ENCODE measurements at places on chromosomes 4 and X.

GRCh38 chrX:9729171-9729885 lies 36.3 kb downstream of the GPR143 start:
- peak; percentile 52 for DNase-seq

GRCh38 chrX:2351999-2352995 lies 148.5 kb downstream of the DHRSX start:
- peak; percentile 84 for DNase-seq

DNA sequence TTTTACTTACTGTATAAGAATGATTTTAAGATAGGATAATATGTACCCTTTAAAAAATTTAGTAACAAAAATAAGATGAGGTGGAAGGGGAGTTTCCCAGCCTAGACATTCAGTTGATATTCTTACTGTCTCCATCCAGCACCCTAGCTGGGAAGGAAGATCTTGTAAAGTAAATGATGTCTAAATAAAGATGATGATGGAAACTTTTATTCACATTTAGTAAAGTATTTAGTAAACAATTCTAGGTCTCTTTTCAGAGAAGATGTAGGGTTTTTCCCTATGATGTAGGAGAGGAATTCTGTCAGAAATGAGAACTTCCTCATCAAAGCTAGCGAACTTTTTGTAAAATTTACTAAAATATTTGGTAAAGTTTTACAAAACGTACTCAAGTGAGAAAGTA lies 136.8 kb downstream of the RAPGEF2 start:
- DNase-seq: no peak

DNA sequence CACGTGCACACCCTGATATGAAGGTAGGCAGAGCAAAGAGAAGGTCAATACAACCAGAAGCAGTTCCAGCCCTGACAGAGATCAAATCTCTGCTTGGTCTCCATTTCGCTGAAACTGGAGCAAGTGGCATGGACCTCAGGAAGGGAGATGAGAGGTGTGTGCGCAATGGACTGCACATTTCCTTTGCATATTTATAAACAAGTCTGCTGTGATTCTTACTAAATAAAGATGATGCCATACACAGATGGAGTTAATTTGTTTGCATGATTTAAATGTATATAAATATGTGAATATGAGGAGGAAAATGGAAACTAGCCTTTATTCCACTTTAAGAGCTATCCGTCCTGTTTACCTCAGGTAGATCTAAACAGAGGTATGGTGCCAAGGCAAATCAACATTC lies 2.1 kb upstream of the SCRG1 start:
- DNase-seq: no peak

DNA sequence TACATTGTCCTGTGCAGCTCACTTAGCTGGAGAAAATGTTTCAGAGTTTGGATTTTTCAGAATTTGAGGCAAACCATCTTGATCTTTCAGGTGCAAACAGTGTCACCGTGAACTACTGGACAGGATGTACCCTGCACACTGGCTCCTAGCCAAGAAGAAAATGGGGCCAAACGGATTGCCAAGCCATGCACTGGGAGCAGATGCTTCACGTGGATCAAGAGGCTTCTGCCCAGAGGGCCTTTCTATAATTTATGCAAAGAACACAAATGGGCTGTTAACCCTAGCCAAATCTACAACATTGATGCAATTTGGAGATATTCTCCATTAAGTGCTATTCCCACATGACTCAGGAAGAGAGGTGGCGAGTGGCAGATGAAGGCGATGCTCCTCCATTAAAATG lies 46.9 kb upstream of the ATP8A1 start:
- no peak for DNase-seq

DNA sequence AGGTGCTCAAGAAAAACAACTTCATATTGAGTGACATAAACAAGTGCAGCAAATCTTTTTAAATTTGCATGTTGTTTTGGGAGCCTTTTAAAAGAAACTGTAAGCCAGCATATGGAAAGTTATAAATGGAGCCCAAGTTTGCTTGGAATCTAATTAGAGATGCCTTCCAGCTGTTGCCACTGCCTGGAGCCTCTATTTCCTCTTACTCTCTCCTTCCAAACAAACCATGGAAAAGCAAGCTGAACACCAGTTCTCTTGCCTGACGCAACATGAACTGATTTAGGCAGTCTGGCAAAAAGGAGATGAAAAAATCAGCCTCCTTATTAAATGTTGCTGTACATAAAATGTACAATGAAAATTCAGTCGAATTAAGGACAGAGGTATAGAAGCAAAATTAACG lies 21.5 kb downstream of the ARSJ start:
- no peak for DNase-seq

- DNase-seq: peak; percentile 21
These were observed 454.9 kb downstream of the CCSER1 start for GRCh38 chr4:90582087-90582486.

GRCh38 chr4:26237916-26238315 lies 82.9 kb upstream of the RBPJ start:
- DNase-seq: no peak

DNA sequence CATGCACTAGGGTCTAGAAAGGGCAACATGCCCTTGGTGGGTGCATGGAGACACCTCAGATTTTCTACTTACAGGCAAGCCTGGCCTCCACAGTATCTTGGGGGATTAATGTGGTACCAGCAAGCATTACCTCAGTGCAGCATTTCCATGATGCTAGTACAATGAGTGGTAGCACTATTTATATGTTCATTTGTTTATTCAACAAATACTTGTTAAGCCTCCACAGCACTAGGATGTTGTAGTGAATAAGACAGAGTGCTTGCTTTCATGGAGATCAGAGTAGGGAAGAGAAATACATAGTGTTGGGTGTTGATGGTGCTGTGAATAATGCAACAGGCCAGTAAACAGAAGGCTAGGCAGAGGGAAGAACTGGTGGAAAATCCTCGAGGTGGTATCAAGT lies 133.4 kb downstream of the KLHL8 start:
- no peak for DNase-seq

DNA sequence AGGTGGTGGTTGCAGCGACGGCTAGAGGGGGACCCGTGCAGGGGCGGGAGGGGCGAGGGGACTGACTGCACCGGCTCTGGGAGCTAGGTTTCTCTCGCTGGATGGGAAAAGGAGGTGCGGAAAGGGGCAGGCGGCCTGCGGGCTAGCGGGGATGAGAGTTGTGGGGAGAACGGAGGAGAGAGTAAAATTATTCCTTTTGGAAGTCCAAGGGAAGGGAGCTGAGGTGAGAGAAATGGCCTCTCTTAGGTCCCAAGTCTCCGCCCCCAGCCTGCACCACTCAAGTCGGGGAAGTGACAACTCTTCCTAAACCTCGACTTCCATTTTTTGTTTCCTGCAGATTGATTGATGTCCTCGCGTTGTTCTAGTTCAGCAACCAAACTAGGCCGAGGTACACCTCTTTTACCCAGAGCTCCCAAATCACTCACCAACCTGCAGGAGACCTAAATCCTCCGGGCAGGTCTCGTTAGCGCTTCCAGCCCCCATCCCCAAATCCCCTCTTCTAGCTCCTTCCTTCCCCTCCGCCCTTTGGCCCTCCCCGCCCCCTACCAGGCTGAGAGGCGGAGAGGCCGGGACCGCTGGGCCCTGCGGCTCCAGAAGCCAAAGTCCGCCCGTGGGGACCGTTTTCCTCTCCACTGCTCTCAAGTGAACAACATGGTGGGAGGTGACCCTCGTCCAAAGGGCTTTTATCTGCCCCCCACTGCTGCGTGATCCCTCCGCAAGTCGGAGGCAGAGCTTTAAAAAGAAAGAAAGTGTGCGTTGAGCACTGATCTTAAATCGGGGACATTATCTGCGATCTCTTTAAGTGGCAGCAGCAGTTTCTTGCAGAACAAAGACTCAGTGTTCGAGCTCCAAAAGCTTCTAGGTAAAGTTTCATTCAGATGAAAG lies 7.3 kb downstream of the PITX2 start:
- DNase-seq: no peak

DNA sequence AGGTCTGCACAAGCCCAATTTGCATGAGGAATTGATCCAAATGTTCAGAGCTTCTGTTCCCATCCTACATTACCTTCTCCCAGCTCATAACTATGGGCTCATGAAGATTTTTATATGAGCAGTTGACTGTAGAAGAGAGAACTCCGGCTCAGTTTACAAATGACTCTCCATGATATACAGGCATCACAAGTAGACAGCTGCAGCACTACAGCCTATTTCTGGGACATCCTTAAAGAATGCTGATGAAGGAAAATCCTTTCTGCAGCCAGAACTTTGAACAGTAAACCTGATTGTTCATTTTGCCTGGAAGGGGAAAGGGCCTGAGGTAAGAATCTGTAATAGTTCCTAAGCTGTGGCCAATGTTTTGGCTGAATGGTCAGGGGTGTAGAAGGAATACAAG lies 174.1 kb upstream of the CXCL13 start:
- DNase-seq: no peak

GRCh38 chr4:95466791-95467190 lies 82.0 kb downstream of the UNC5C start:
- peak; percentile 13 for DNase-seq

DNA sequence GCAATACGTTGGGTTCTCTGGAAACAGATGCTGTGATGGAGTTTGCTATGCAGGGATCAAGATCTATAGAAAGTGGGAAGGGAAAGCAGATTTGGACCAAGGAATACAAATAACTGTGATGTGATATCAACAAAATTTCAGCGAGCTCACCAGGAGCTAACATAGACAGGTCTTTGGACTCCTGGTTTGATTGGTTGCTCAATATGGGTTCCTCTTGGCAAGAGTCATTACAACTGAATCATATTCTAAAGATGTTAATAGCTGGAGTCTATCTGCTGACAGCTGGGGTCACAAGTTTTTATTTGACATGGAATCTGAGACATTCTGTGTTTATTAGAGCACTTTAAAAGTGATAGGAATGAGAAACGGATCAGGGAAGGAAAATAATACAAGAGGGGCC lies 637.6 kb upstream of the GNPDA2 start:
- DNase-seq: no peak

GRCh38 chrX:10197279-10198210 lies 40.8 kb downstream of the CLCN4 start:
- DNase-seq: no peak

DNA sequence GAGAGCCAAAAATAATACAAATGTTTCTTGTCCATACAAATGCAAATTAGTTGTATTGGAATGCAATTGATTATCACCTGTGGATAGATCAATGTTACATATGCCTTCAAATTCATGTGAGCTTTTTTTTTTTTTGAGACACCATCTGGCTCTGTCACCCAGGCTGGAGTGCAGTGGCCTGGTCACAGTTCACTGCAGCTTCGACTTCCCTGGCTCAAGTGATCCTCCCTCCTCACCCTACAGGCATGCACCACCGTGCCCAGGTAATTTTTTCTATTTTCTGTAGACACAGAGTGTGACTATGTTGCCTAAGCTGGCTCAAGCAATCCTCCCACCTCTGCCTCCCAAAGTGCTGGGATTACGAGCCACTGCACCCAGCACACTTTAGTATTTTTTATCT lies 38.6 kb upstream of the TMEM184C start:
- DNase-seq: no peak
